ENCODE measurements at places on chromosomes 6 and 20. TPM values are rescaled to one million over a fixed set of nuclear protein-coding genes. Genes with fewer than 3 reads are reported as not detected.

The ZNF831 gene
- not detected for total RNA-seq

The LGSN gene
- not detected for total RNA-seq

The RNF39 gene
- total RNA-seq = not detected

The KCNG1 gene
- total RNA-seq = 5.7 TPM

- DNase-seq = no peak
Observed at GRCh38 chr6:46909371-46909770, 12.4 kb downstream of the ADGRF5 start.

DNA sequence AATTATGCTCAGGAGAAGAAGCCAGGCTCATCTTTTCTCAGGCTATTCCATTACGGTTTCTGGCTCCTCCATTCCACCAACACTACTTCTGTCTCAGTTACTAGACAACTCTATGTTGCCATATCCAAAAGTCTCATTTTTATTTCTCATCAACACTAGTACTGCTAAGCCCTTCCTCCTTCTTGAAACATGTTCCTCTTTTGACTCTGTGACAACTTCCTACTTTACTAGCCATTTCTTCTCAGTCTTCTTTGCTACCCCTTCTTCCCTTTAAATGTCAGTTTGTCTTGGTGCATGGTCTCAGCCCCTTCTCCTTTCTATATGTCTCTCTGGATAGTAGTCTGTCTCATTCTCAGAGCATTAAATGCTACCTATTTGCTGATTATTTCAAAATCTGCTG is 7.1 kb upstream of the ADGRG6 start:
- DNase-seq = no peak

DNA sequence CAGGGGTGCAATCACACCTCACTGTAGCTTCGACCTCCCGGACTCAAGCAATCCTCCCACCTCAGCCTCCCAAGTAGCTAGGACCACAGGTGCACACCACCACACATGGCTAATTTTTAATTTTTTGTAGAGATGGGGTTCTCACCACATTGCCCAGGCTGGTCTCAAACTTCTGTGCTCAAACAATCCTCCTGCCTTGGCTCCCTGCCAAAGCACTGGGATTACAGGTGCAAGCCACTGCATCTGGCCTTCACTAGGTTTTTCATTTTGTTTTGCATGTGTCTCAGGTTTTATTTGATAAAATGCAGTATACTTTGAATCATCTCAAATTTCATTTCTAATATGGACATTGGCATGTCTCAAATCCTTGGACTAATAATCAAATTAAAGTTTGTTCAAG is 98.7 kb downstream of the SLC16A10 start:
- no peak for DNase-seq

DNA sequence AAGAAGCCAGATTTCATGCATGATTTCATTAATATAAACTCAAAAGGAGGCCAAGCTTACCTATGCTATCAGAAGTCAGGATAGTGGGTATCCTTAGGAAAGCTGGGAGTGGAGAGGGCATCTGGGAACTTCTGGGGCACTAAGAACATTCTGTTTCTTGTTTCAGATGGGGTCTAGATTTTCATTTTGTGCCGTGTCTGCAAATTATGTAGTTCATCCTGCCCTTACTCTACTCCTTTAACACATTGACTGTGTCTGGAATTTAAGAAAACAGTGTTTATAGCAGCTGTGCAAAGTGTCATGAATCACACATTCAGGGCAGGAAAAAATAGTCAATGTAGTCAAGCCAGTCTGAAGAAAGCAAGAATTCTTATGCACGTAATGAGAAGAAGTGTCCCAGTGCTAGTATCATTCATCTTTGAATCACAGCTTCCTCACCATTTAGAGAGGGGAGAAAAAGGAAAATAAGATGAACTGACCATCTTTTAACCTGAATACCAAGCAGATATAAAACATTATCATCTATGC is 11.6 kb upstream of the SPTLC3 start:
- DNase-seq = no peak

DNA sequence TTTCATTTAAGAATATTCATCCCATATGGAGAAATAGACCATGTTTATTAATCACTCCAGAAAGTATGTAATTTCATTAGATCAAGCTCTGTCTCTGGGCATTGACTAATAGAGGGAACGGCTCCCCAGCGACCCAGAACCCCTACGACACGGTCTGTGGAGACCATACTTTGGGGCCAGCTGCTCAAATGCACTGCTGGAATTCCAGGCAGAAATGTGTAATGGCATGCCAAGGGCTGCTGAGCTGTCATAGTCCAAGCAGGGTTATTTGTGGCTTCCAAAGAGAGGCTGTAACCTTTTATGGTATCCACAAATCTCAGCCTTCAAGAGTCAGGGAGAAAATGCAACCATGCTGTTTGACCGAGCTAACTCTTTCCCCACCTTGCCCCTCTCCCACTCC is 755.8 kb downstream of the DHX35 start:
- no peak for DNase-seq

GRCh38 chr20:19977373-19977770 is 39.8 kb upstream of the NAA20 start:
- DNase-seq = no peak
